ENCODE measurements at places on chromosomes 11 and 22.

DNA sequence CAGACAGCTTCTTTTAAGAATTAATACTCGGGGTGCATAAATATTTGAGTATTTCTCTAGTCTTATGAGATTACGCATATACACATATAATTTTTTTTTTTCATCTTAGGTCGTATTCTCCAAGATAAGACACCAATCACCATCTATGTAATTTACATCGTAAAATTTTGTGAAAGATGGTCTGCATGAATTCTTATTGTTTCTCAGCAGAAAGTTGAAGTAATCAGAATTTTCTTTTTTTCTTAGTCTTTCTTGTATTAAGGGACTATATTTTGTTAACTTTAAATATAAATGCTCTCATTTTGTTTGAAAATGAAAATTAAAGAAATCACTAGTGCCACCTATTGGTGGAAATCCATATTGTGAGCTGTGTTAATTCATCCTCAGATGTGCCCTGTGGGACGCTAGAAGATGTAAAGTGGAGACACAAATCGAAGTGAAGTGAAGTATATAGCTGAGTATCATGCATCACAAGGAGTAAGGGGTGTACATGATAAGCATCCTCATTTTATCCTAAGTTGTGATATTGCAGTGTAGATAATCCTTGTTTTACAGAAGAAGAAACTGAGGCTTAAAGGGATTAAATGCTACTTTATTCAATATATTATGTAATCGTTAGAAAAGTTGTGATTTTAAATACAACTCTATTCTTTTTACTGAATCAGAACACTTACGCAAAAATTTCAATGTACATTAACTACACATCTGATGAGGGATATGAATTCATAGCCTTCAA lies 2084.3 kb downstream of the LRRC4C start:
- DNase-seq: no peak

DNA sequence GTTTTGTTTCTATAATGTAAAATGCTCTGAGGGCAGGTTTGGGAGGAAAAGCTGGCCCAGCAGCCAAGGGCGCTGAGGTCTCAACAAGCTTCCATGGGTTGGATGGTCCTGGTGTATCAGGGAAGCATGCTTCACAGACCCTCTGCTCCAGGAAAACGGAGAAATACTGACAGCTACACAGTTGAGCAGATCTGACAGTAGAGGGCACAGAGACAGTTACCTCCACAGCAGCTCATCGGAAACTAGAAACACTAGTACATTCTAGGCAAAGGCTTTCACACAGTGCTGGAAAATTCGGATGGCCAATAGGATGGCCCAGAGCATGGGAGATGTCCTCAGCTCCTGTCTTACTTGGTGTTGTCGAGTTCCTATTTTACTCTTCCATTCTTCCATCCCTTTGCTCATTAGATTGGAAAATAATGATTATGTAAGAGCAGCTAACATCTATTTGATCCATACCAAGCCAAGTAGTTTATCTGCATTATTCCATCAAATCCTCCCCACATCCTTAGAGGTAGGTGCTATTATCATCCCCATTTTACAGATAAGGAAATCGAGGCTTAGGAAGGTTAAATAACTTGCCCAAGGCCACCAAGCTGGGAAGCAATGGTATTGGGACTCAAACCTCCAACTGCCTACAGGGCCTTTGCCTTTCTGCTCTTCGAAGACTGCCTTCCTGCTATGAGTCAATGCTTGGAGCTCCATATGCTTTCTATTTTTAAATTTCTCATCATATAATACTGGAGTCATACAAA lies 28.3 kb downstream of the LMO2 start:
- no peak for DNase-seq

DNA sequence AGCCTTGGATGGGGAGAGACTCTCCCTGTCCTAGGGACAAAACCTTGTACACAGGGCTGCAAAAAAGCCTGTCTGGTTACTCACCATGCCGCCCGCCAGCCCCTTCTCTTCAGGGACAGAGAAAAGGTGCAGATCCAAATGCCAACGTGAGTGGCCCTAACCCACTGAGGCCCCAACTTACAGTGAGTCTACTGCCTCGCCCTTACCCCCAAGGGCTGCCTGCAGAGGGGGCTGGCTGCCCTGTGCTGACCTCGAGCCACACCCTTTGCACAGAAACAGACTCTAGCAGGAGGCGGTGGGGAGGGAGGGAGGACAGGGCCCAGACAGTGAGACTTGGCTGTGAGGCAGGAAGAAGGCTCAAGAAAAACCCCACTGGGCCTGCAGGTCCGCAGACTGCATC lies 13.6 kb upstream of the CHST1 start:
- no peak for DNase-seq

DNA sequence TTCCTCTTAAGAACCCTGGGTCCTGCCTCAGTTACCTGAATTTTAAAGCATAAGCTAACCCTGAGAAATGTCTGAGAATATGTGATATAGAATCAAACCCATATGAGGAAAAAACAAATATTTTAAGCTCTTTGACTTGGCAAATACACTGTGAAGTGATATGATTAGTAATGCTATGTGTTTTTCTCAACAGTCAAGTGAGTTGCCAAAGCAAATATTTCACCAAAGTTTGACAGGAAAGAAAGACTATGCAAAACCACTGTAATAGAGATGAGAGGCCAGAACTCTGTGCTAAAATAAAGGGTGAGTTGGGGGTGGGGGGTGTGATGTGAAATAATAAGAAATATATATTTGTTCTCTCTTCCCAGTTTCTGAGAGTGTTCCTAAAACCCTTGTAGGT lies 613.5 kb upstream of the CCDC179 start:
- DNase-seq: no peak

DNA sequence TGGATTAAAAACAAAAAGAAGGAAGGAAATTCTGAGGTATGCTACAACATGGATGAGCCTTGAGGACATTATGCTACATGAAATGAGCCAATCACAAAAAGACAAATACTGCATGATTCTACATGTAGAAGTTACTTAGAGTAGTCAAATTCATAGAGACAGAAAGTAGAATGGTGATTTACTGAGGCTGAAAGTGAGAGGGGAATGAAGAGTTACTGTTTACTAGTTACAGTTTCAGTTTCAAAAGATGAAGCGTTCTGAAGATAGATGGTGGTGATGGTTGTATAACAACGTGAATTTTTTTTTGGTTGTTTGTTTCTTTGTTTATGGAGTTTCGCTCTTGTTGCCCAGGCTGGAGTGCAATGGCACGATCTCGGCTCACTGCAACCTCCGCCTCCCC lies 9.5 kb downstream of the OR5P2 start:
- no peak for DNase-seq

GRCh38 chr11:87203907-87204602 lies 166.3 kb downstream of the TMEM135 start:
- no peak for DNase-seq
